Head of caudate nucleus (tissue), 42 donors: ENCODE measurements at places on chromosomes 2 and 18.

GRCh38 chr2:20584399-20585358 lies 66.2 kb downstream of the HS1BP3 start:
- peak; percentile 76 for DNase-seq

DNA sequence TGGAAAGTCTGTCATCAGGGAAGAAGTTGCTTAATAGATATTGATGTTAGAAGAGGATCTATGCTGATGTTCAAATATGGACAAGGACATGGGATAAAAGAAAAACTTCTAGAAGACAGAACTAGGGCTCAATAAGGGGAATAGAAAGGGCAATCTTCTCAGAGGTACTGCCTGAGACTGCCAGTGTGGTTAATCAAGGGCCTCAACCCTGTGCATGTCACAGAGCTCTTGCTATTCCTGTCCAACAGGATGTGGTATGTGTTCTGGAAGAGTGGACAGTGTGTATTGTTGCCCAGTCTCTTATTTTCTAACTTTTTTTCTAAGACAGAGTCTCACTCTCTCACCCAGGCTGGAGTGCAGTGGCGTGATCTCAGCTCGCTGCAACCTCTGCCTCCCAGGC lies 27.8 kb upstream of the RNF125 start:
- DNase-seq = peak; percentile 14

- no peak for DNase-seq
Measured at GRCh38 chr18:52236131-52236530, 103.9 kb upstream of the DCC start.

- DNase-seq = peak; percentile 9
Measured at GRCh38 chr2:239164335-239164871, 236.4 kb downstream of the HDAC4 start.

DNA sequence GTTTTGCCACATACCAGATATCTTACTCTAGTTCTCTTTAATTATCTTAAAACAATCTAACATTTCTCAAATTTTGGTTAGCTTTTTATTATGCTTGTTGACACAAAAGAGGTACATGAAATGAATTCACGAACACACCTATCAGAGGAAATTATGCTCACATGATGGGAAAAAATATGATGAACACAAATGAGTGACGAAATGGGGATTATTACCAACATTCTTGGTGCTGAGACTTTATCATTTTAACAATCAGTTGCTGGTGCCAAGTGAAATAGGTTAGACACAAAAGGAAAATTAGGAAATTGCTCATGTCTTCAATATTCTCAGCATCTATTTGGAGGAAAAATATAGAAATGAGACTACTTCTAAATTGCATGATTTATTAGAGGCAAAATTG lies 944.7 kb upstream of the NRXN1 start:
- DNase-seq = no peak

DNA sequence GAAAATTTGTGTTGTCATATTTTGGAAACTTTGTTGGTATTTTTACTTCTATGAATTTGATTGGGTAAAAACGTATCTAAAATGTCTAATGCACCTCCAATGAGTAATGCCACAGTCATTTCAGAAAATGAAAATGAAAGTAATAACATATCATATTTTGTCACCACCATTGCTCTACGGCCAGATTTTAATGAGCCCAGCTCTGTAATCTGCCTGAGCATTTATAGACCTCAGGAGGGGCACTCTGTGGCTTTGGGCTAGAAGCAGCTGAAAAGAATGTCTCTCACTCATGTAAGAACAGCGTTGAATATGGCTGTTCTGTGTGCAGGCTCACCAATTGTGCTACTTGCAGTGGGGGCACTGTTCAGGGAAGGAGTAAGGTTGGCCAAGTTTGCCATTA lies 32.7 kb upstream of the ABCA12 start:
- no peak for DNase-seq

- no peak for DNase-seq
Measured at GRCh38 chr18:58507880-58508279, 121.0 kb downstream of the ALPK2 start.

GRCh38 chr18:64295839-64296238 lies 147.0 kb upstream of the LINC00305 start:
- no peak for DNase-seq

DNA sequence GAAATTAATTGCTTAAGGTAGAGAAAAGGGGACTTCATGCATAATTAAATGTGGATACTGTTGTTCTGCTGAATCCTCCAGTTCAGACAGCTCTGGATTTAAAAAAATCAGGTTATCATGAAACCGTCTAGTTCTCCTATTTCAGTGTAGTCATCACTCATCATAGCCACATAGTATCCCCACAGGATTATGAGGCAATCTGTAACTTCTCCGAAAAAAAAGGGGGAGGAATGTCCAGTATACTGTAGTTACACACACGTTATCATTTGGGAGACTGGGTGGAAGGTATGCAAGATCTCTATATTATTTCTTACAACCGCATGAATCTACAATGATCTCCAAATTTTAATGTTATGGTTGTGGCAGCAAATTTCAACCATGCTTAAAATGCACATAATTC lies 114.0 kb downstream of the HIBCH start:
- no peak for DNase-seq

- no peak for DNase-seq
Measured at GRCh38 chr2:11585071-11585470, 51.2 kb downstream of the GREB1 start.

DNA sequence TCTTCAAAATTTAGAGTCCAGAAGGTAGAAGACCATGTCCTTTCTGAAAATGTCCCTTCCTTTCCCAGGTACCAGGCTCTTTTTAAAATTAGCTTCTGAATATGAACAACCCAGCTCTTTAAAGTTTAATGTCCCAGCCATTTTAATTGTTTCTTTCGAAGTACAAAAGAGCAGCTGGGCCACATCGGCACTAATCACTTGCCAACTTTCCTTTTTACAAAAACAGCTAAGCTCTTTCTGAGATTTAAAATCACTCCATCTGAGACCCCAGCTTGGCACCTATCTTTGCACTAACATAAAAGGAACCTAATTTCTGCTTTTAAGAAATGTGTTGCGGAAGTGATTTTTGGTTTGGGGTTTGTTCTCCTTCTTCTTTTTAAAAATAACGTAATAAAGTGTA lies 2.6 kb downstream of the BOD1L2 start:
- DNase-seq = no peak

- DNase-seq = no peak
Measured at GRCh38 chr18:61803393-61803792, 89.4 kb downstream of the RNF152 start.

- DNase-seq = no peak
Measured at GRCh38 chr2:150296770-150297546, 190.5 kb downstream of the RND3 start.

- no peak for DNase-seq
Measured at GRCh38 chr18:27004056-27004829, 138.7 kb upstream of the AQP4 start.

DNA sequence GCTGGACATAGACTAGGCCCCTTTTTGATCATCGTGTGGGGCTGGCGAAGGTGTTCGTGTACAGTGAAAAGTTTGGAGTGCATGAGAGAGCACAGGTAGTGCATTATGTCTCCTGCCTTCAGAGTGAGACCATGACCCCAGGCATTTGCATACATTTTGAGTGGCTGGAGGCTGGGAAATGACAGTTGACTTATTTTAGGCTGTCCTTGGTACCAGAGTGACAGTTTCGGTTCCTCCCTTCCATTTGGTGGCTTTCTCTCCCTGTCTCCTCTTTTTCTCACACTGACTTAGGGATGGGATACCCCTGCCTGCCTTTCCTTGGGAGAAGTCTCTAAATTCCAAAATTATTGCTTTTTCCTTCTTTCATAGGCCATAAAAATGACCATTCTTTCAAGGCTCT lies 20.1 kb downstream of the SERPINB12 start:
- DNase-seq = no peak

DNA sequence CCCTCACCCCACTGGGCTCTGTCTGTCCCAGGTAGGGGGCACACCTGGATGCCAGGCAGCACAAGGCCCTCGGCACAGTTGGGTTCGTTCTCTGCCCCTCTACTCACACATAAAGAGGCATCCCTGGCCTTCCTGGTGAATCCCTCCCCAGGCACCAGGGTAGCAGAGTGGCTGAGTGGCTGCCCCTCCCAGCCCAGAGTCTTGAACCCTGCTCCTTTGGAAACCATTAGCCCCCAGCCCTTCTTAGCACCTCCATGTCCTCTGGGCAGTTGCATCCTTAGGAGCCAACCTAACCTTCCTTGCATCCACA lies 2.0 kb downstream of the GPC1 start:
- DNase-seq = no peak

GRCh38 chr2:239670463-239671120 lies 269.8 kb upstream of the HDAC4 start:
- DNase-seq = no peak

DNA sequence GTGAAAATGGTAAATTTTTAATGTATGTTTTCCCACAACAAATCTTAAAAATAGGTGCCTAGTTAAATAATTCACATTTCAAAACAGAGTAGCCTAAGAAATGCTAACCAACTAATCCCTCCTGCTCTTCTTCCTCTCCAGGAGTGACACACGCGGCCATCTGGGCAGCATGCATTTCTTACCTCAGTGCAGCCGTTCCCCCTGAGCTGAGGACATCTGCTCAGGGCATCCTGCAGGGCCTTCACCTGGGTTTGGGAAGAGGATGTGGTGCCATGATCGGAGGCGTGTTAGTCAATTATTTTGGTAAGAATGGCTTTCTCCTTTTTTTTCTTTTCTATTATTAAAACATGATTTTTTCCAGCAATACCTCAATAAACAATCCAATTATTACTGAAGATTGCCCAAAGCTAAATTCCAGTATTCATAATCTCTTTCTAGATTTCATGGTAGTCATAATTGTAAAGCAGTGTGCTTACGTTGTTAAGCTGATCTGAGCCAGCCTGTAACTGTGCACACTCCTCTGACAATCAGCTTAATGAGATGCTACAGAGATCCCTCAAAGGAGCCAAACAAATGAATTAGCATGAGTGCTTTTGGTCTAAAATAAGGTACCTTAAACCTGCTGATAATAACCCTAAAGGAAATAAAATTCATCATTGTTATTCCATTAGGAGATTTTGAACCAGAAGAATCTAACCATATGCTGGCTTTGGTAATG lies 45.8 kb downstream of the NEMP2 start:
- DNase-seq = no peak

DNA sequence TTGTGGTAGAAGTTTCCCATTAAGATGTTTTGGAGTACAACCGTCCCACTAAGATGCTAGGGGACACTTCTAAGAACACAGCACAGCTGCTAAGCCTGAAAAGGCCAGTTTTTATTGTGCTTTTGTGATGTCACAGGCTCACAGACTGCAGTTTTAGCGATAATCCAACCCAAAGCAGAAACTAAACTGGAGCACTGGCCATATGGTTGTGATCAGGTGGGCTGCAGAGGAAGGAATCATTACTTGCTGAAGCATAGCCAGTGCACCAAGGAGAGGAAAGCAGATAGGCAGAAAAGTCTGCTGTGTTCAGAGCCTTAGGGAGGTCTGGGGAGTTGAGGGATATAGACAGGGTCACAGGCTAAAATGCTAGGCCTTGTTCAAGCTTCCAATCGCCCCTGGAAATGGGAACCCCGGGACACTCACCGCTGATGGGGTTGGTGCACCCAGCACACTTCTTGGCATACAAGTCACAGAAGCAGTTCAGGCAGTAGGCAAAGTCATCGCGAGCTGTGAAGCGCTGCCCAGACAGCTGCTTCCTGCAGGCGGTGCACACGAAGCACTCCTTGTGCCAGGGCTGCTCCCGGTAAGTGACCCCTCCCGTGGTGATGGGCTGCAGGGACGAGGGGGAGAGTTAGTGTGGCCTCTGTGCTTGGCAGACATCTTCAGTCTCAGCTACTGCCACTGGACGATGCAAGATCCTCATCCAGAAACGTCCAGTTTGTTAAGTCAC lies 25.7 kb downstream of the C2orf49 start:
- no peak for DNase-seq

DNA sequence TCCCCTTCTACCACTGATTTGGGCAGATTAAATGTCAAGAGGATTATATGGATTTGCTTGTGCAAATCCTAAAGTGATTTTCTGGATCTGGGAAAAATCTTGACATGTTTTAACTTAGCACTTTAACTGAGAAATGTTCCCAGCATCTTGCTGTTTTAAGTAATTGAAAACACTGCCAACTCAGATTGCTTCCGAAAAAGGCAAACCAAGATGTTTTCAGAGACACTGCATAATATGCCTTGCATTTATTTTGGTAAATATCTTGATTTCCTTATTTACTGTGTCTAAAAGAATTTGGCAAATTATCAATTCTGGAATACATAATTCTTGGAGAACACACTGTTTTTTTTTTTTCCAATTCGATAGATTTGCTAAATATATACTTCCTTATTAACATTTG lies 385.0 kb upstream of the FAM98A start:
- DNase-seq = no peak

DNA sequence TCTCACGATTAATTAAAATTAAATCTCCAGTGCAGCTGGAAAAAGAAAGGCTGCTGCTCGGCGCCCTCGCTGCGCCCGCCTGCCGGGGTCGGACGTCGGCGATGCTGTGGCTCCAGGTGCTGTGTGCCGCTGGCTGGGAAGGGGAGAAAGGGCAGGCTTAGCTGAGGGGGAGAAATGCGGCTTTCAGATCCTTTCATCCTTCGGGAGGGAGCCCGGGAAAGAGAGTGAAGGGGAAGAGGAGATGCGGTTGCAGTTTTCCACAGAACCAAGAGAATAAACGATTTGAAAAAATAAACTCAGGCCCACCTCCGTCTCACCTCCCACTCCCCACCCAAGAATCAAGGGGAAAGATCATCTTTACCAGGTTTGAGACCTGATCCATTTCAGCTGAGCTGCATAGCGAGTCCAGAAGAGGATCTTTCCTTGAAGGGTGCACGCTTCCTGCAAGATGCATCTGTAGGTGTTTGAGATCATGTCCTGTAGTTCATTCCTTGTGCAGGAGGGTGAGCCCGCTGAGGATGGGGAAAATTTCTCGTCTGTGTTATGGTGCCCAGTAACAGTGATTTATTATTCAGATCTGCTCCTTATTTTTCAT lies 495 bp downstream of the TMEM169 start:
- peak; percentile 54 for DNase-seq

GRCh38 chr2:32991091-32991845 lies 44.5 kb downstream of the LTBP1 start:
- no peak for DNase-seq

GRCh38 chr2:219672406-219672805 lies 45.0 kb downstream of the SLC4A3 start:
- no peak for DNase-seq

GRCh38 chr2:128380961-128381938 lies 62.6 kb upstream of the HS6ST1 start:
- no peak for DNase-seq

GRCh38 chr2:234102112-234102511 lies 51.6 kb downstream of the SPP2 start:
- no peak for DNase-seq

DNA sequence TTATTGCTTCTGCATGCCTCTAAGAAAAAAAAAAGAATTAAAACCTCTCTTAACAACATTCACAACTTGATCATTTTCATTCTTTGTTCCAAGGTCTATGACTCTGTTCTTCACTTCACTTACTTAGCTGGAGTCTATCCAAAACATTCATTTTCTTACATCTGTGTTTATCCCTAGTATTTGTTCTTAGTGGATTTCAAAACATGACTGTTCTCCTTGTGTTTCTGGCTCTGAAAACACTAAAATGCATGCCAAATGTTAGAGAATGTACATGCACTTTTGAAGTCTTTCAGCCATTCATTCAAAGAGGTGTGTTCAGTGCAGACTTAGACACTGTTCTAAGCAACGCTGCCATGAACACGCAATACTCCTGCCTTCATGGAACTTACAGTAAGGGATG lies 138.8 kb downstream of the CNTNAP5 start:
- DNase-seq = no peak
